ENCODE measurements at places on chromosomes 7 and 10. TPM values are rescaled to one million over a fixed set of nuclear protein-coding genes. Genes with fewer than 3 reads are reported as not detected.

The STEAP1 gene
- 0.30 TPM for total RNA-seq

- DNase-seq: no peak
Observed at GRCh38 chr7:101137651-101138212, 10.8 kb downstream of the SERPINE1 start.

The TLX1 gene
- not detected for total RNA-seq

DNA sequence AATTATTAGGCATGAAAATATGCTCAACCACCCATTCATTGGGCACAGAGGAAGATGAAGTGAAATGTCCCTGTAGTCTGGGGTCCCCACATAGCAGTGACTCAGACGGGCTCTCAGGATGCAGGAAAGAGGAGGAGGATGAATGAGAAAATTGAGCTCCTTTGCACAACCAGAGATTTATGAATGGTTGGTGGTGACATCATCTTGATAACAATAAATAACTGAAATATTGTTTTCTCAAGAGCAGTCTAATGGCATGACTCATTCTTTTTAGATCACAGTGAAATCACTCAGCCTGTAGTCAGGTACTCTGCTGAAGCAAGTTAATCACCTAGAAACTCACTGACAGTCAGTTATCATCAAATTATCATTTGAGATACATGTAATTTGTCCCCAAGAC, 254.1 kb downstream of the RELN start:
- no peak for DNase-seq

The ZNF804B gene
- not detected for total RNA-seq

DNA sequence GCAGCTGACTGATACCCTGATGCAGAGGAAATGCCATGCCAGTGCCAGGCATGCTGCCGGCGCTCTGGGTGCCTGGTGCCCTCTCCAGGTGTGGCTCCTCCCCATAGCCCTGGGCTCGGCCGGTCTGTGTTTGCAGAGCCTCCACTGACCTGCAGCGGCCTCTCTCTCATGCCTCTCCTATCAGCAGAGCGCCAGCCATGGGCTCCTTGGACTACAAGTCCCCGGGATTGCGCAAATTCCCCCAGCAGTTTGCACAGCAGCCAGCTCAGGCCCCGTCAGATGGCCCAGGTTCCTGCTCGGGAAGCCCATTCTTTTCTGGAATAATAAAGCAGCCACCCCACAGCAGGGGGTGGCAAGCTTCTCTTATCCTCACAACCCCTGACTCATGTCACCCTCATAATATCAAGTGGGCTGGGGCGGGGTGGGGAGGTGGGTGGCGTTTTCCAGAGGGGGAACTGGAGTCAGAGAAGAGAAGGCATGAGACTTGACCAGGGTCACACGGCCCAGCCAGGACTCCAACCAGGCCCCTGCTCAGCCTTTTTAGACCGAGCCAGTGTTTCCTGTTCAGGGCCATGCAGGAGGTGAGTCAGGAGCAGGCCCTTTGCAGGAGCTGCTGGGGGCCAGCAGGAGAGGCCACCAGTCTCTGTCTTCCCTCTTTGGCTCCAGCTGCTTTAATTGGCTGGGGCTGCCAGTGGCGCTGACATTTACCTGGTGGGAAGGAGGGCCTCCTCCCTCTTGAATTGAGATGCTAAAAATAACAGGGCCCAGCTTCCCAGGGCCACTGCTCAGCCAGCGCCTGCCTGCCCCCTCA, 58.6 kb downstream of the ZMIZ1 start:
- DNase-seq: no peak

DNA sequence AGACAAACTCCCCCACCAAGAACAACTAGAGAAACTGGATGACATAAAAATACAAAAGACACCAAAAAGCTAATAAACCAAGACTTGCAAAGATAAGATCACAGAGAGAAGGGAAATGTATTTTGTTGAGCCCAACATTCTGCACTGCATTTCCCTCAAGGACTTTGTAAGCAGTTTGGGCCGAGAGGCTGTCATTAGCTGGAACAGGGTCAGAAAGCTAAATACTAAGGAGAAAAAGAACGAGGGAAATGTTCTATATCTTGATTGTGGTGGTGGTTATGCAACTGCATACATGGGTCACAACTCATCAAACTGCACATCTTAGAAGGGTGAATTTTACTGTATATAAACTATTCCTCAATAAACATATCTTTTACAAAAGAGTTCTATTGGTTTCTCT, 315.0 kb downstream of the IPMK start:
- DNase-seq: no peak

The ZNF467 gene
- 0.25 TPM for total RNA-seq

- no peak for DNase-seq
Observed at GRCh38 chr10:32205670-32206069, 141.3 kb downstream of the EPC1 start.

GRCh38 chr7:114422507-114423501, 8.2 kb downstream of the FOXP2 start:
- no peak for DNase-seq

The PIK3CG gene
- 7.2 TPM for total RNA-seq

The SLC29A3 gene
- 2.0 TPM for total RNA-seq

- DNase-seq: no peak
Observed at GRCh38 chr10:47253651-47254375, 46.2 kb upstream of the GDF10 start.

DNA sequence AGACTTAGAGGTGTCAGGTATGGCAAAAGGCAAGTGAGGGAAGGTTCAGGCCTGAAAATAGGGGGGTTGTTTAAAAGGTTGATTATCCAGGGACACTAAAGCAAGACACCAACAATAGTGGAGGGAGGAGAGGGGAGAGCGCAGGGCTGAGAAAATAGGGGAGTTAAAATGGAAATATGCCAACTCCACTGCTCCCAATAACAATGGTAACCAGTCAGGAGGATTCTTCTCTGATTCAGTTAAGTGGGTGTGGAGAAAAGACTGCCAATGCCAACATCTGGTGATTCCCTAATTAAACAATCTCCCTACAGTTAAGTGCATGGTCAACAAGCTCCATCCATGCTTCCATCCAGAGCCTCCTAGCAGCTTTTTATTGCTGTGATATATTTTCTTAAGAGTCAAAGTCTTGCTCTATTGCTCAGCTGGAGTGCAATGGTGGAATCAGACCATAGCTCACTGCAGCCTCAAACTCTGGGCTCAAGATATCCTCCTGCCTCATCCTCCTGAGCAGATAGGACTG, 183.3 kb downstream of the JAZF1 start:
- no peak for DNase-seq

DNA sequence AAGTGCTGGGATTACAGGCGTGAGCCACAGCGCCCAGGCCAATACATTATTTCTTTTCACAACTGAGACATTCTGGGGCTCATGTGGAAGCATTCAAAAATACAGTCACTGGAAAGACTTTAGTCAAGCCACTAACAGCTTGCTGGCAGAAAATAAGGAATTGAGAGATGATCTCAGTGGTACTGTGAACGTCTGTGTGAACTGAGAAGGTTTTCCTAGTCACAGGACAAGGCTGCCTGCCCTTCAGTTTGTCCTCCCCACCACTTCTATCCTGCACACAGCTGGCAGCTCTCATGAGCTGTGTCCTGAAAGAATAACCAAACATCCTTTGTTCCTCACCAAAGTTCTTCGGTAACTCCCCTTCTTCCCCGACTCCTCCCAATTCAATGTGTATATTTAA, 31.3 kb upstream of the ITGA8 start:
- DNase-seq: no peak

- DNase-seq: no peak
Observed at GRCh38 chr7:92340016-92340415, 94.2 kb downstream of the ANKIB1 start.

- no peak for DNase-seq
Observed at GRCh38 chr7:27175626-27176523, 1.8 kb upstream of the HOXA10 start.

The NUTM2E gene
- not detected for total RNA-seq

DNA sequence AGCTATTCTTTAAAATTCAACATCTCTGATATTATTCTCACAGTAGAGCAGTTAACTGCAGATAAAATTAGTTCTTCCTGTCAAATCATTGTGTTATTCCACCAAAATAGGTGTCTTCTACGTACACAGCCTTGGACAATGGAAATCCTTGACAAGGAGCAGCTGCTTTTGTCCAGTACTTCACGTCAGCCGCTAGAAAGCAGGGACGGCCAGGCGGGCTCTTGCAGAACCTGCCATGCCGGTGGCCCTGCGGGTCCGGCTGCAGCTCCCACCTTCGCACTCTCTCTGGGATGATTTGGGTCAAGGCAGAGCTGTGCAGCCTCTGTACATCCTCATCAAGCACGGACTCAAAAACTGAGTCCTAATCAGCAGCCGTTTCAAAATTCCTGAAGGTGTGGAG, 2.2 kb upstream of the FOXI2 start:
- no peak for DNase-seq

GRCh38 chr7:112411186-112411795, 39.0 kb upstream of the IFRD1 start:
- no peak for DNase-seq
